ENCODE measurements at places on chromosomes 2 and 18. TPM values are rescaled to one million over a fixed set of nuclear protein-coding genes. Genes with fewer than 3 reads are reported as not detected.

GRCh38 chr18:160831-161570, 2.6 kb downstream of the USP14 start:
- no peak for DNase-seq

- no peak for DNase-seq
These were observed 163.3 kb downstream of the METTL4 start for GRCh38 chr18:2407961-2408360.

DNA sequence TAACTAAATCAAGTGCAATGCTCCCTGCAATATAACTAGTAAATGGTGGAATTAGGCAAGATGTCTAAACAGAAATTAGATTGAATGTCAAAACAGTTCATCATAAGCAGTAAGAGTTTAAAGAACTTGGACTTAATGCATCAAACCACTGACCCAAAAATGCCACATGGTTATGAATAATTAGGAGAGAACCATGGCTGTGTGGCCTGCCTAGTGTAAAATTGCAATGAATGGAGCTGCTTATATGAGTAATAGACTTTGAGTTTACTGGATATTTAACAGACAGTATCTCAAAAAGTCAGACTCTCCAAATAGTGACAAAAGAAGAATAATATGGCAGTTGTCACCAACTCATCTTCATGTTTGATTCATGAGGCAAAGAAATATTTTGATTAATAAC, 101.6 kb upstream of the COL5A2 start:
- DNase-seq, result no peak

DNA sequence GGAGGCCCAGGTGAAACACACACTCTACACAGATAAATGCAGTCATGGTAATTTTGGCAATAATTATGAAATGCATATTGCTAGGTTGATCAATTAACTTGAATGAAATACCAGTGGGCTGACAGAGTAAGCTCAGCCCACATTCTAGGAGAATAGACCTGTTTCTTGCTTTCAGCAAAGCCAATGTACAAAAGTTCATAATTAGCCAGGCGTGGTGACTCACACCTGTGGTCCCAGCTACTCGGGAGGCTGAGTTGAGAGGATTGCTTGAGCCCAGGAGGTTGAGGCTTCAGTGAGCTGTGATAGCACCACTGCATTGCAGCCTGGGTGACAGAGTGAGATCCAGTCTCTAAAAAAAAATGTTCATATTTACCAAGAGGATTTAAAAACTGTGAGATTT, 15.7 kb upstream of the MBP start:
- no peak for DNase-seq

DNA sequence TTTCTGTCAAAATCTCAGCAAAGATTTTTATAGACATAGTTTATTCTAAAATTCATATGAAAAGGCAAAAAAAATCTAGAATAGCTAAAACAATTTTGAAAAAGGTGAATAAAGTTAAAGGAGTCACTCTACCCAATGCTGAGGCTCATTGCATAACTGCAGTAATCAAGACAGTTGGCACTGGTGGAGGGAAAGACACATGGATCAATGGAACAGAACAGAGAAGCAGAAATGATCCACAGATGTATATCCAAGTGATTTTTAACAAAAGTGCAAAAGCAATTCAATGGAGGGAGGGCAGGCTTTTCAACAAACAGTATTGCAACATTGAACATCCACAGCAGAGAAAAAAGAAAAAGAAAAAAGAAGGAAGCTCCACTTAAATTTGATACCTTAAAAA, 162.8 kb downstream of the RBM43 start:
- DNase-seq, result no peak

The ABCG8 gene
- 0.33 TPM for total RNA-seq

The CARF gene
- total RNA-seq, result 24.9 TPM

All from spinal cord (tissue), 10 donors.